ENCODE measurements at places on chromosomes 7 and 10. TPM values are rescaled to one million over a fixed set of nuclear protein-coding genes. Genes with fewer than 3 reads are reported as not detected.

ANLN gene
- polyA plus RNA-seq, result 29.6 TPM

PKD1L1 gene
- not detected for polyA plus RNA-seq

OR13A1 gene
- not detected for polyA plus RNA-seq

CPXM2 gene
- 1.6 TPM for polyA plus RNA-seq

ABCC2 gene
- not detected for polyA plus RNA-seq

GRID1 gene
- 13.2 TPM for polyA plus RNA-seq

CDHR1 gene
- 6.4 TPM for polyA plus RNA-seq

BBIP1 gene
- 32.5 TPM for polyA plus RNA-seq

Measured in brain (organoid and tissue), 16 donors.